ENCODE measurements at places on chromosomes 4 and X.

DNA sequence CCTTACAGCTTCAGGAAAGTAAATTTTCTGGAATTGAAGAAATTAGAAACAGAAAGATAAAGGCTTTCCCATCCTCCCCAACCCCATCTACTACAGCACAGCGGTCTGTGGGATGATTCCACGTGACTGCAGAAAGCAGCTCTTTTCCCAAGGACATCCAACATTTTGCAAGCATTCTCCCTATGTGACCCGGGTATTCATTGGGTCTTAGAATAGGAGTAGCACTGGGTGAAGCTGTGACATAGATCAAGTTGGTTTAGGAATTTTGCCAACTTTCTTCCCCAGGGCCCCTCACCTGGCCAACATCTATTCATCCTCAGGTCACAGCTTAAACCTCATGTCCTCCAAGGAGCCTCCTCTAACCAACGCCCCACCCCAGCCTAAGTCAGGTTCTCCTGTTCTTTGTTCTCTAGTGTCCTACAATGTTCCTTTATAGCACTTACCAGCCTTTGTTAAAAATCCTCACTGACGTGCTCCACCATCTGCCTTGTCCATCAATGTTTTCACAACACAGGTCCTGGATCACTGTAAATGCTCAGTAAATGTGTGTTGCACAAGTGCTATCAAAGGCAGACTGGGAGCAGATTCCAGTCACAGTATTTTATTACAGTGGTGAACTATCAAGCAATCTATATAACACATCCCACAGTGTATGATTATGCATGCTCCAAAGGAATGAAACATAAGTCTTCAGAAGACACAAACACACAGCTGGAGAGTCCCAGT lies 80.9 kb upstream of the MTM1 start:
- no peak for DNase-seq

DNA sequence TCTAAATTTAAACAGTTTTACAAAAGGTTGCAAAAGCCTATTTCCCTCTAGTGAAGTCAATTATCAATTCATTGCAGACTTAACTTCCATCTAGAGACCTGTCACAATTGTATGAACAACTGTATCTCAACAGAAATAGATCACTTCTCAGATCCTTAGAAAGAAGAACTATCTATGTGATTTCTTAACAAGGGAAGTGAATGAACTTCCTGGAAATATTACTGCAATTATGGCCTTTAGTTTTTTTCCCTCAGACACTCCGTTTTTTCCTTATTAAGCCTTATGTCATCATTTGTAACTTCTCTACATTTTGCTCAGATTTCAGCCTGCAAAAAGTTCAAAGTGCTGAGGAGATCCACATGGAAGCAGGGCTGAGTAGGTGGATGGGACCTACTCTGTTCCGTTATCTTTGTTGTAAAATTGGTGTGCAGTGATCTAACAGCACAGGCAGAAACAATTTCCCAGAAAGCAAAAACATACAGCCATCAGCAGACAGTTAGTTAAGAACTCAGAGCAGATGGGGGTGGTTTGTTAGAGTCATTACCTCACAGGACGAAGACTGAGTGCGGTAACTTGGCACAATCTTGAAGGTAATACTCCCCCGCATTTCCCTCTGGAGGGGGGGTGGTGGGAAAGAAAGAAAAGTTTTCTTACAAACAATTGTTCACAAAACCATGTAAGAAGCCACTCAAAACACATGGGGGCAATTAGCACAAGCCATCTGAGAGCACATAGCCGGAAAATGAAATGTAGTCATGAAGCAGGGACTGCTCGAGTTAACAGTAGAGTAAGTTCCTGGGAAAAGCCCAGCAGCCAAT lies 112.3 kb downstream of the NYX start:
- DNase-seq, result no peak

GRCh38 chr4:168859888-168860694 lies 150.0 kb downstream of the CBR4 start:
- DNase-seq, result no peak

DNA sequence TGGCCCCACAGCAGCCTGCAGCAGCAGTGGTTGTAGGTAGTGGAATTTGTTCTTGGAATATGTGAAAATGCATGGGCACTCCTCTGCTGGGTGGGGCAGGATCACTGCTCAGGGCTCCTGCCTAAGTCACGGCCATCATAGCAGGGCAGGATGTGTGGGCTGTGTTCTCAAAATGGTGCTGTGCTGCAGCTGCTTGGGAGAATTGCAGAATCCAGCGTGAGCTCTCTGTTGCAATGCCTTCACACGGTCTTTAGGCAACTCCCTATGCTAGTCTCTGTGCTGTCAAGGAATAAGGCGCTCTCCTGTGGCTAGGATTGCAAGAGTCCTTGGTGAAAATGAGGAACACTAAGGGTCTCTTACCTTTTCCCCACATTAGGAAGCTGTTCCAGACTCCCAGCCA lies 42.9 kb downstream of the F8 start:
- no peak for DNase-seq

- DNase-seq, result no peak
Measured at GRCh38 chrX:64853424-64853823, 122.8 kb downstream of the ZC4H2 start.

- DNase-seq, result no peak
Measured at GRCh38 chr4:41157009-41157408, 57.3 kb downstream of the APBB2 start.

DNA sequence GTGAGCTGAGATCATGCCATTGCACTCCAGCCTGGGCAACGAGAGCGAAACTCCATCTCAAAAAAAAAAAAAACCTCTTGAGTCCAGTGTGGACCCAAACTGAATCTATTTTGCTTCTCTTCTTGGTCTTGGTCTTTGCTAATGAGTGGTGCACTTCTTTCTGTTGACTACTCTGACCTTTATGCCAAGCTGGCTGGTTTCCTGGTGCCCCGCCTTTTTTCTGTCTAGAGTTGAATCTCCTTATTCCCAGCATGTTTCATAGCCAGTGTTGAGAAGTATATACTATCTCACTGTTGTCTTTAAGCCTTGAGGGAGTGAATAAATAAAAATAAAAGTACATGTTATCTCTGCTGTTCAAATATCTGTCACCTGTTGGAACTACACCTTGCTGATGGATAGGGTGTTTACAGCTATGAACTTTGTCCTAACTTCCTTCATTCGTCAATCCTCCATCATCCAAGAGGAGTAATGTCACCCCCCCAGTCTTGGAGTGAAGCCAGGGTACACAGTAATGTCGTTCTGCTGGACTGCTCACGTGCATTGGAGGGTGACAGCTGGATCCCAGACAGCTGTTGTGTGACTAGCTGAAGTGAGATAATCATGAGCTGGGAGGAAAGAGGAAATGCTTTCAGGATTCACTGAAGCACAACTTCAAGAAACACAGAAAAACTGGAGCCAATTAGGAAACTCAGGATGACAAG lies 99.3 kb upstream of the PRKG2 start:
- DNase-seq, result no peak

- no peak for DNase-seq
Measured at GRCh38 chr4:171561419-171561818, 251.8 kb upstream of the GALNTL6 start.

DNA sequence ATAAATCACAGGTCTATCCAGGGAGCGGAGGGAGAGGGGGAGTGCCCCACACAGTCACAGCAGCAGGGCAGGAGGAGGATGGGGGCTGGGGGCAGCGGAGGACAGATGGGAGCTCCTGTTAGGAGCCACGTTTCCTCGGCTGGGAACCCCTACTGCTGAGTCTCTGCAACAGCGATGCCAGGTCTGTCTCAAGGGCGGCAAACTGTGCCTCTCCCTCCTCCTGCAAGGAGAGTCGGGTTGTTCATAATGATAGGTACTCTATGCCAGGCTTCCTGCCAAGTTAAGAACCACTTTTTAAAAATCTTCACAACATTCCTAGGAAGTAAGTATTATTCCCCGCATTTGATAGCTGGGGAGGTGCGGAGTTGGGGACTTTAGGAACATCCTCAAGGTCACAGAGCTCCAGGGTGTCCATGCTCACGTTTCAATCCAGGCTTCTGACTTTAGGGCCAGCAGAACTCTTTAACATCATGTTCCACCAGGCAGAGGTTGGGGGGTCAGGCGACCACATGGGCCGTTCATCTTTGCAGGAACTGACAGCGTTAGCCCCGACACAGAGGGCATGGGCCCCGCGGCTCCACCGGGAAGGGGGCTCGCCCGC lies 98.3 kb upstream of the MAML3 start:
- DNase-seq, result peak; percentile 63

- DNase-seq, result no peak
Measured at GRCh38 chr4:121668368-121669162, 28.2 kb downstream of the ANXA5 start.

Data from activated CD8-positive, alpha-beta memory T cell treated with anti-CD3 and anti-CD28 coated beads for 24 hours (primary cell).